Activated CD4-positive, alpha-beta T cell treated with anti-CD3 and anti-CD28 coated beads, Interleukin-2, amount 50 U/mL, for 4 hours (primary cell): ENCODE measurements at places on chromosomes 7 and 10.

DNA sequence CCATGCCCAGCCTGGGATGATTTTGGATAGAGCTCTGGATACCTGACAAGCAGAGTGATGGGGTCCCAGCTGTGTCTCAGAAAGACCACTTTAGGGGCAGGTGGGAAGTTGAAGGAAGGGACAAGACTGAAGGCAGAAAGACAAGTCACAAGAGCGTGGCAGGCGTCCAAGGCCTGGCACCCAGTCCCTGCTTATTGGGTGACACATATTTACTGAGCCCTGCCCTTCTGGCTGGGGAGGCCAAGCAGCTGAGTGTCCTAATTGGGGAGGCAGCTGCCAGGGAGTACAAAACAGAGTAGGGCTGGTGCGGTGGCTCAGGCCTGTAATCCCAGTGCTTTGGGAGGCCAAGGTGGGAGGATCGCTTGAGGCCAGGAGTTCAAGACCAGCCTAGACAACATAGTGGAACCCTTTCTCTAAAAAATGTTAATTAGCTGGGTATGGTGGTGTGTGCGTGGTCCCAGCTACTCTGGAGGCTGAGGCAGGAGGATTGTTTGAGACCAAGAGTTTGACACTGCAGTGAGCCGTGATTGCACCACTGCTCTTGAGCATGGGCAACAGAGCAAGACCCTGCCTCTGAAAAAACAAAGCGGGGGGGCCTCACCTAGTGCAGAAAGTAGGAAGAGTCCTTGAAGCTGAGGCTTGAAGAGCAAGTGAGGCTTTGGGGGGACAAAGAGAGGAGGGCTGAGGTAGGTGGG, 53.0 kb upstream of the GTF2I start:
- DNase-seq, result no peak

DNA sequence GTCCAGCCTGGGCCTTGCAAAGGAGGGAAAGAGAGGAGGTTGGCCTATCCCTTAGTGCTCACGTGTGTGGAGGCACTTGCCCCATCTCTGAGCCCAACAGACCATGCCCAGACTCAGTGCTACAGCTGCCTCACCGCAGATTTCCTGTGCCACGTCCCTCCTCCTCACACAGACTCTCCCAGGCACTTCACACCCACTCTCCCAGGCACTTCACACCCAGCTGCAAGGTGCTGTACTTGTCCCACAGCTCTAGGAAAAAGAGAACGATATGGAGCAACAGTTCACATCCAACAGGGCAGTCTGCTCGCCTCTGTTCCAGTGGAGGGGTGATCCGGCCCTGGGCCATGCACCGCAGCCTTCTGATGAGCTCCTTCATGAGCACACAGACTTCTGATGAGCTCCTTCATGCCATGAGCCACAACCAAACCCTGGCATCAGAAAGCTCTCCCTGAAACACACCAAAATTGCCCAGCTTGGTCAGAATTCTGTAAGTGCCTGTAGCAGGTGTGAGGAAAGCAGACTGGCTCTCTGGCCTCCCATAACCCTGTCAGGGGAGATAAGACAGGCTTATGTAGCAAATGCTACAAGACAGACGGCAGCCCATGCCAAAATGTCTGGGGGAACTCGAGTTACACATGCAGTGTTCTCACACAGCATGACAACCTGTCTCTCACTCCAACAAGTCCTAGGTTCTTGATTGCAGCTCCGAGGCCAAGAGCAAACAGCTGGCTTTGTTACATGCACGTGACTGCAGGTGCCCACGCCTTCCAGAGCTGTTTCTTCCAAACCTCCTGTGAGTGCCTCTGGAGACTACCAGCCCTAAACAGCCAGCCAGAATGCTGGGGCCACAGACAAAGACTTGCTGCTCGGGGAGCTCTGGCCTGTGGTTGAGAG, 348.5 kb downstream of the GRID1 start:
- no peak for DNase-seq

DNA sequence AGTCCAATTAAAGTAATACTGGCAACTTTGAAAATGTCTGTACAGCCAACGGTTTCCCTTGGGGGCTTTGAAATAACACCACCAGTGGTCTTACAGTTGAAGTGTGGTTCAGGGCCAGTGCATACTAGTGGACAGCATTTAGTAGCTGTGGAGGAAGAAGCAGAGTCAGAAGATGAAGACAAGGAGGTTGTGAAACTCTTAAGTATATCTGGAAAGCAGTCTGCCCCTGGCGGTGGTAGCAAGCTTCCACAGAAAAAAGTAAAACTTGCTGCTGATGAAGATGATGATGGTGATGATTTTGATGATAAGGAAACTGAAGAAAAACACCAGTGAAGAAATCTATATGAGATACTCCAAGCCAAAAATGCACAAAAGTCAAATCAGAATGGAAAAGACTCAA, 72.2 kb downstream of the ZNF783 start:
- DNase-seq, result no peak

DNA sequence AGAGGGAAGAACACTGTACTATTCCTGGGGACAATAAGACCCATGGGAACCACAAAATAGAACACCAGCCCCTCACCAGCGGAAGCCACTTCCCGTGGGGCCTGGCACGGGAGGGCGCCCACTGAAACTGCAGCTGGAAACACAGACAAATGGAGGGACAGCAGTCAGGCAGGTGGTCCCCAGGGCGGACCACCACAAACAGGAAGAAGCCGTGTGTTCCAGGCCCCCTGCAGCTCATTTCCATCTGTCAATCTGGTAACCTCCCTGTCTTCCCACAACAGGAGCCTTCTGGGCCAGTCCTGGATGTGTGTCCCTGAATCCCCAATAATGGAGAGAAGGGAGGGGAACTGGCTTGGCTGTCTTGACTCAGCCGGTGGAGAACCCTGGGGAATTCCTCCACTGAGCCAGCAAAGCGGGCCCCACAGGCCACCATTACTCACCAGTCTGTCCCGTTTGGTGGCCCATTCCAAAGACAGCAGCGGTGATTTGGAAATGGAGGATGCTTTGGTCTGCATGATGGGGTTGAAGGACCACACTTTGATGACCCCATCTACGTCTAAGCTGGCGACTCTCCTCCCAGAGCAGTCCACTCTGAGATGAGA, 16.7 kb downstream of the WDR91 start:
- no peak for DNase-seq

- no peak for DNase-seq
Observed at GRCh38 chr10:79220307-79220706, 127.0 kb upstream of the PPIF start.

DNA sequence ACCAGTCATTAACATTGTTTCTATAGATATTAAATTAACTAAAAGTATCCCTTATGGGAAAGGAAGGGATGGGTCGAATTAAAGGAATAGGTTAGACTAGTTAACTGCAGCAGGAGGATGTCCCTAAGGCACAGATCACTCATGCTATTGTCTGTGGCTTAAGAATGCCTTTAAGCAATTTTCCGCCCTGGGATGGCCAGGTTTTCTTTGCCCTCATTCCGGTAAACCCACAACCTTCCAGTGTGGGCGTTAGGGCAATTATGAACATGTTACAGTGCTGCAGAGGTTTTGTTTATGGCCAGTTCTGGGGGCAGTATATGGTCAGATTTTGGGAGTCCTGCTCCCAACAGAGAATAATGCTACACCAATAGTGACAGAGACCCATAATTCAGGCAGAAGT, 139.3 kb upstream of the CDK13 start:
- DNase-seq, result no peak

DNA sequence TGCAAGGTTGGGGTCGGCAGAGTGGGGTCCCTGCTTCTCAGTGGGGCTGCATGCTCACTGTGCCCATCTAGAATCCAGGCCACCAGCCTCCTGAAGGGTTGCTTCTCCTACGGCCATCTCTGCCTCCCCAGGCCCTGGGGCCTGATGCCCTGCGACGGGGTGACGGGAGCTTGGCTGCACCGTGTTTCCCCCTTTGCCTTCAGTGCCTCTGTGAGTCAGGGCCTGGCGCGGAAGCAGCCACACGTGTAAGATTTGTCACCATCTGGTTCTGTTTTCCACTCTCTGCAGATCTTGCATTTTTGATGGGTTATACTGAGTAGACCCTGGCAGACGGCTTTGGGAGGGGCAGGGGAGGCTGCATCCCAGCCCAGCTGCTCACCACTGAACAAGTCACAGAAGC, 7.2 kb downstream of the ADAMTS14 start:
- no peak for DNase-seq

DNA sequence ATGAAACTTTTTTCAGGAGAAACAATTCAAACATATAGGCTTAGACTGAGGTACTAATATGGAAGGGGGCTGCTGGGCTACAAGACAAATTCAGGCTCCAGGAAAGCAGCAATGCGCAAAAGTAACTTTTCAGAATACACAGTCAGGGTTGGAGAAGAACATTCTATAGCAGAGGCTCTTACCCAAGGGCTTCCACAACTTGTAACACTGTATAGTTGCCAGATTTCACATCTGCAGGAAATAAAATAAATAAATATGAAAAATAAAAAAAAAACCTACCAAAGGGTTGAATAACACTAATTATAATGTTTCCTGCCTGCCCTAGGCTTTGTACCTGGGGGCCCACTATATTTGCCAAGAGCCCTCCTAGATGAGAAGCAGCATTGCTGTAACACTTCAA, 14.3 kb downstream of the MMS19 start:
- no peak for DNase-seq

GRCh38 chr10:106370751-106371150, 793.8 kb downstream of the SORCS1 start:
- no peak for DNase-seq

GRCh38 chr7:7185371-7185989, 3.1 kb downstream of the C1GALT1 start:
- DNase-seq, result no peak

- no peak for DNase-seq
Observed at GRCh38 chr7:1542841-1543747, 12.6 kb downstream of the MAFK start.

- DNase-seq, result no peak
Observed at GRCh38 chr10:28312572-28312971, 9.7 kb upstream of the MPP7 start.

DNA sequence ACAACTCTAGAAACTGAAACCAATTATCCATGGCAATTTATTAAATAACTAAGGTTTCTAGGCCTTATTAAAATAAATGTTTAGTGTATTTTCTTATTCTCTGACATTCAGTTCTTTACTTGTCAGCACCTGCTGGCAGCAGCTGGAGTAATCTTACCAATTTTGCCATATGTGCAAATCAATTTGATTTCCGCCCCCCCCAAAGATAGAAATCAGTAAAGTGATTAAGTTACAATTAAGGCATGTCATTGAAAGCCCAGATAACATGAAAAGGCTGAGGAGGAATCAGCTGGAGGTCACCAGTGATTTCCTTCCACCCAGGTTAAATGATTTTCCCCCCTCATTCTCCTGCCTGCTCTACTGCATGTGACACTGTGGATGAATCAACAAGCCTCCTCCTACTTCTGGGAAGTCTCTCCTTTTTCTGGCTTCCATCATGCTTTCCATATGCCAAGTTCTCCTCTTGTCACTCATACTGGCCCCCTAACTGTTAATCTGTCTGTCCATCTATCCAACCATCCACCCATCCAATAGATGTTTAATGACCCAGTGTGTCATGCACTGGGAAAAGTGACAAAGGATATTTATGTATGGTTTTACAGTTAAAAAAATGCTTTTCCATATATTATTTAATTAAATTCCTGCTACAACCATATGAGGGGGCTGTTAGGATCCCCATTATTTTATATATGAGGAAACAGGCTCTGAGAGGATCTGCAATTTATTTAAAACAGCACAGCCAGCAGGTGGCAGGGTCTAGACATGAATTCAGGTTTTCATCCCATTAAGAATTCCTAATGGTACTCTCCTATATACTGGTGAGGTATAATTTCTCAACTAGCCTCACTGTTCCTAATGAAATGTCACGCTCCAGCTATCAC, 116.5 kb downstream of the ATXN7L1 start:
- DNase-seq, result peak; percentile 19
